ENCODE measurements at places on chromosomes 3 and 15.

DNA sequence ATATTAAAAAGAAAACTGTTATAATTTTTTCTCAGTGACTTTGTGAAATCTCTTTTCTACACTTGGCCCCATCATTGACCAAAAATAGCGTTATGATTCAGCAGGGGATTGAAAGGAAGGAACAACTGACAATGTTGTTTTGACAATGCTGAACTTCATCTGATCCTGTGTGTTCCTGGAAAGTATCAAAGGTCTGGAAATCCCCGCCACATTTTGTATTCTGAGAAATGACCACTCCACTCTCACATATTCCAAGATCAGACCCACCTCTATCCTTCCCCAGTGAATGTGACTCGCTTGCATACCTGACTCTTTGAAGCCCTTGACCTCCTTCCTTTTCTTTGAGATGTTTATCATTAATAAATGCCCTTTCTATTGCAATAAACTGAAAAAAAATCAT is 9.7 kb upstream of the RIOX2 start:
- no peak for DNase-seq

DNA sequence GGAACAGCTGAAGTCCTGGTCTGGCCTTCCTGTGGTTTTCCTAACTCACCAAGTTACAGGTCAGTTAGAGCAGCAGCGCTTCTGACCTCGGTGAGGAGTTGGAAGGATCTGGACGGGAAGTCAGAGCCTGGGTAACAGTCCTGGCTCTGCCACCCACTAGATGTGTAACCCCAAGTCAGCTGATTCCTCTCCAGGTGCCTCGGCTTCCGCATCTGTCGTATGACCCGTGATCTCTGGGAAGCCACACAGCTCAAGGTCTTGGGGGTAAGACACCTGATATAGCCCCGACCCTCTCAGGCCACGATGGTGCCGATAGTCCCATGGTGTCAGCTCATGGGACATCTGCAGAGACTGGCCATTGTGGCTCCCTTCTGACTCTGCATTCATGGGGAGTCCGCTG is 8.3 kb upstream of the PIGZ start:
- no peak for DNase-seq

GRCh38 chr3:143145906-143146305 is 26.3 kb downstream of the CHST2 start:
- DNase-seq: no peak

DNA sequence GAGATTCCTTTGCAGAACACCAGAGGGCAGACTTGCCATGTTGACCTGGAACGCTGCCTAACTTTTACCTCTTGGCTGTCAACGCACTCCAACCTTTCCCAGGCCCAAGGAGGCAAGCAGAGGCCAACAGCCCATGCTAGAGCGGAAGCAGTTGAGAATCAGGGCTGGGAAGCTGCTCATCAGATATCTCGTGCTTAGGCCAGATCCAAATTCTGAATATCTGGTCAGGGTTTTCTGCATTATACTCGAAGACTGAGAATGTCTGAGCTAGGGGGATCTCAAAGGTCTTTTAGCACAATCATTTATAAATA is 2.5 kb downstream of the XIRP1 start:
- no peak for DNase-seq

- DNase-seq: no peak
These were observed 510 bp upstream of the GOLGB1 start for GRCh38 chr3:121750087-121750415.

DNA sequence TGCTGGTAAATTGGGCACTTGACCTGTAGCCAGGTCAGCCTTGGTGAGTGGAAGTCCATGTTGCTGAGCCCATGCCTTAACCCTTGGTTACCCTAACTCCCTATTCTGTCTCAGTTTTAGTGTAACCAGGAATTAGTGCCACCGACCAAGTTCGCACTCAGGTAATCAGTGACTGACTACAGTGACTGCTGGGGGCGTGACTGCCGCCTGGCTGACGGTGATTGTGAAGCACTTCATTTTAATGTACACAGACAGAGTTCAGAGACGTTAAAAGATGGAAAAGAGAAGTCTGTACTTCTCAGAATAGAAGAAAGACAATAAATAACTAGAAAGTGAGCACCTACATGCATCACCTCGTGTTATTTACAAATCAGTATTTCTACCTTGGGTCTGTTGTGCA is 17.3 kb downstream of the CFAP161 start:
- DNase-seq: no peak

- no peak for DNase-seq
These were observed 196.1 kb downstream of the UBE2E2 start for GRCh38 chr3:23399221-23399620.

GRCh38 chr3:8760506-8760905 is 8.9 kb downstream of the OXTR start:
- no peak for DNase-seq

DNA sequence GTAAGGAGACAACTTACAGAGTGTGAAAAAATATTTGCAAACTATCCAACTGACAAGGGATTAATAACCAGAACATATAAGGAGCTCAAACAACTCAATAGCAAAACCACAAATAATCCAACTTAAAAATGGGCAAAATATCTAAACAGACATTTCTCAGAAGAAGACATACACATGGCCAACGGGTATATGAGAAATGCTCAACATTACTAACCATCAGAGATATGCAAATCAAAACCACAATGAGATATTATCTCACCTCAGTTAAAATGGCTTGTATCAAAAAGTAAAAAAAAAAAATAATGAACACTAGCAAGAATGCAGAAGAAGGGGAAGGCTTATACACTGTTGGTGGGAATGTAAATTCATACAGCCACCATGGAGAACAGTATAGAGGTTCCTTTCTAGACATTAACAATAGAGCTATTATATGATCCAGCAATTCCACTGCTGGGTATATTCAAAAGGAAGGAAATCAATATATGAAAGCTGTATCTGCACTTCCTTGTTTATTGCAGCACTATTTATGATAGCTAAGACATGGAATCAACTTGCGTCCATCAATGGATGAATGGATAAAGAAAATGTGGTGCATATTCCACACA is 998.6 kb downstream of the NAALADL2 start:
- DNase-seq: no peak

- DNase-seq: no peak
These were observed 152.9 kb upstream of the SOX2 start for GRCh38 chr3:181558870-181559269.

DNA sequence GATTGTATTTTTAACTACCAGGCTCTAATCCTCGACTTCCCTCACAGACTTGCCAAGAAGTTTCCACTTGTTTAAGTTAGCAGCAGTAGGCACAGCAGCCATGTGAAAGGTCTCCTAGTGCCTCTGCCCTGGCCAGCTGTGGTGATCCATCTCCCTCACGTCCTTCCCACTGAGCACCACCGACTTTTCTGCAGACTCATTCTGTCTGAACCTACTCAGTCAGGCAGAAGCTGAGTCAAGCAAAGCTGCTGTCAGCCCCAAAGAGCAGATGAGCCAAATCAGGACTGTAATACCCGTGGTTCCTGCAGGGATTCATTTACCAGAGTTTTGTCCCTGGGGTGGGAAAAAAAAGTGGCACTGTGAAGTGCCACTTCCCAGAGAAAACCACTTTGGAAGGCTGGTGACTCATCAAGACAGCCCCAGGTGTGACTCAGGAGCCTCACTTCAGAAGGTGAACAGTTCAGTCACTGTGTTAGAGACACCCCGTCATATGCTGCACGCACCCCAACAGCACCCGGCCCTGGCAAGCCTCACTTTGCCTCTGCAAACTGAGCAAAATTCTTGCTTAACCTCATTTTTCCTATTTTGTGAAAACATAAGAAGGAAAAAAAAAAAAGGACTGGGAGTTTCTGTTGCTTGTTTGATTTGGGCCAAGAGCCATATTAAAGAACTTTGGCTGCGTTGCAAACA is 76.0 kb downstream of the WWTR1 start:
- peak; percentile 76 for DNase-seq

DNA sequence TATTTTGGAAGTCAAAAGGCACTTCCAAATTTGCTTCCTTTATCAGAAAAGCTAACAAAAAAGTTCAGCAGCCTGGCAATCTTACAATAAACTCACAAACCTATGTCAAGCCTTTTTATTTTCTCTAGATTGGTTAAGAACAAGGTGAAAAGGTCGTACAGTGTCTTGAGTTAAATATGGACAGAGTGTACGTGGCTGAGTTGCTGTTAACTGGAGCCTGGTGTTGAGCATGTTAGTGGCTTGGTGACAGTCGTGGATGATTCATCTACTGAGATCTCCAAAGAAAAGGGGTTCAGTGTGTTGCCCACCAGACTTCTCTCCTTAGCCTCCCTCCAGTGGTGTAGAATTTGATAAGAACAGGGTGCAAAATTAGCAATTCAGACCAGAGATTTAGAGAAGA is 89.7 kb downstream of the SSR3 start:
- no peak for DNase-seq

DNA sequence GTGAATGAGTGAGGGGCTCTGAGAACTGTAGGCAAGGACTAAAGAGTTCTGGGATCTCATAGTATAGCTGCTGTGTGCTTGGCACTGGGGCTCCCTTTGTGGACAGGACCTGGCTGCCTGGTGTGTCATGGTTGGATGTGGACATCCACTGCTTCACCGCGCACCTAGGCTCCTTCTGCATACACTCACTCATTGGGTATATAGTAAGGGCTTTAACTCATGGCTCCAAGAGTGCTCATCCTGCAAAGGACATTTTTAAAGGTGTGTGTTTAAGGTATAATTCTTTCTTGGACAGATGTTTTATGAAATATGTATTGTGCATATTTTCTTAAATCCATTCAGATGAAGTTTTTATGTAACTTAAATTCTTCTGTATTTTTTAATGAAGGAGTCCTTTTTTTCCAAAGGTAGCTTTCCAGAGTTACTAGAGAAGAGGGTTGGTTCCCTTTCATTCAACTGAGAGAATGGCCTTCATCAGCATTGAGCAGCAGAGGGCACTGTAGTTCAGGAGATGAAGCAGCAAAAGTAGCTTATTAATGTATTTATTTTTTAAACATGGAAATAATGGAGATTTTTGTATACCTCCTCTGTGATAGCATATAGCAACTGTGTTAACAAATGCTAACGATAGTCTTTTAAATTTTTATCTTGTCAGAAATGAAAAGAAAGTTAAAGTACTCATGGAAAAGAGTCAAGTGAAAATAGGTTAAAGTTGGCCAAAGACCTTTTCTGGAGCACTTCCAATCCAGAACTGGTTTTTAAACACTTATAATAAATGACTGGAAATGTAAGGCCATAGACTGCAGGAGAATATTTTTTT is 25.2 kb downstream of the OXNAD1 start:
- no peak for DNase-seq

Measured in AG09309 (cell line).